Natural killer cell (primary cell): ENCODE measurements at places on chromosomes 12 and 14. TPM values are rescaled to one million over a fixed set of nuclear protein-coding genes. Genes with fewer than 3 reads are reported as not detected.

The RD3L gene
- total RNA-seq, result not detected

The KLHDC2 gene
- total RNA-seq, result 63.2 TPM

The PCED1B gene
- 30.2 TPM for total RNA-seq

The PRIMA1 gene
- total RNA-seq, result not detected

The PLEKHG7 gene
- total RNA-seq, result 0.63 TPM

The C1QL4 gene
- total RNA-seq, result not detected

GRCh38 chr14:28138341-28138740 lies 628.2 kb upstream of the FOXG1 start:
- no peak for DNase-seq

- DNase-seq, result no peak
These were observed 303.7 kb downstream of the LRIG3 start for GRCh38 chr12:58616618-58617017.

DNA sequence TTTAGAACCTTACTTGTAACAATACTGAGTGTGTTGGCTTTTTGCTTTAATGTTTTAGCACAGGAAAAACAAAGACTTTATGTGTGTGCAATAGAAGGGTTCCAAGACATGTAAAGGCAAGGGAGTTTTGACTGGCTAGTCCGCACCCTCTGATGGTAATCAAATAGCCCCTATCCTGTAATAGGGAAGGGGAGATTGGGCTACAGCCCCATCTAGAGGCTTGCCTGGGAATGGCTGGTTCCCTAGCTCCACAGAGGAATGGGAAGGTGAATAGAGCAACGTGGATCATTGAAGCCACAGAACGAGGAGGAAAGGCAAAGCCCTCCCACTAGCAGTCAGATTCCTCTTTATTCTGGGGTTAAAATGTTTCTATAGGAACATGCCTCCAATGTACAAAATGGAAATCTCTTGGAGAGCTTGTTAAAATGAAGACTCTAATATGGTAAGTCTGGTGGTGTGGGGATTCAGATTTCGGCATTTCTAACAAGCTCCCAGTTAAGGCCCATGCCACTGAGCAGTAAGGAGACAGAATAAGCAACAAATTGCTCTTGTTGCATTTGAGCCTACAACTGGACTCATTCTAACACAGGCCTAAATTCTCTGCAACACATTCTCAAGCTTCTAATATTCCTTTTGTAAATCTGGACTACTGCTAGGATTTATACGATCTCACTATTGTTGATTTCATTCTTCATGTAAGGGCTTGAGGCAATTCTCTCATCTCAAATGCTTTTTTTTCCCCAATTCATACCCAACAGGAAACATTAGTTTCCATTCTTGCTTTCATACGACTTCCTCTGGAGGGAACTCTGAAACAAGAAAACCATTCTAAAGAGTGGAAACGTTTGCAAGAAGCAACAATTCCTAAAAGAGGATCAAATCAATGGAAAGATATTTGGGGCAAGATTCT lies 57.1 kb downstream of the NIN start:
- DNase-seq, result peak; percentile 50

- DNase-seq, result no peak
These were observed 190.2 kb upstream of the CNOT2 start for GRCh38 chr12:70052931-70053497.

GRCh38 chr12:14915736-14916135 lies 22.6 kb downstream of the ERP27 start:
- DNase-seq, result no peak

DNA sequence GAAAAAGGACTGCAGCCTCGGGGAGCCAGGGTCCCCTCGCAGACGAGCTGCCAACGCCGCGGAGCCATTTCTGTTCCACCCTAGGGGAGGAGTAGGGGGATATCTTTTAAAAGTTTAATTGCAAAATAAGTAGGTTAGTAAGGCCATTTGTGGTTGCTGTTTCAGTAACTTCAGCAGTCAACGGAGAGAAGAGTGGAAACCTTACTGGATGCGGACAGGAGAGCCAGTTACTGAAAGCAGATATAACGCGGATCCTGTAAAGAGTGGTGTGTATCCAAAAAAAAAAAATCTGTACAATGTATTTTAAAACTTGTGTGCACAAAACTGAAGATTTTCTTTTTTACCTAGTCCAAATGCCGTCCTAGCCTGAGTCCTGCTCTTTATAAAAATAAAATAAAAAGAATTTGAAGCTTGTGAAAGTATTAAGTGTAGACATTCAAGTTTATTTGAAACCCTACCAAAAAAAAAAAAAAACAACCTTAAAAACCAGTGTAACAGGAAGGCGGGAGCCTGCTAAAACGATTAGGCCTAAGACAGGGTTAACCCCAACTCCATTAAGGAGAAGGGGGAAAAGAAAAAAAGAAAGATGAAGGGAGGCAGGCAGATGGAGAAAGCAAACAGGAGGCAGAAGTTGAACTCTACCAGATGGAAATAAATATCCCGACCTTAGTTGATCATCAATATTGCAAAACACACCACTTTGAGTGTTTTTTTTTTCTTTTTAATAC lies 1.0 kb upstream of the BTG1 start:
- no peak for DNase-seq

DNA sequence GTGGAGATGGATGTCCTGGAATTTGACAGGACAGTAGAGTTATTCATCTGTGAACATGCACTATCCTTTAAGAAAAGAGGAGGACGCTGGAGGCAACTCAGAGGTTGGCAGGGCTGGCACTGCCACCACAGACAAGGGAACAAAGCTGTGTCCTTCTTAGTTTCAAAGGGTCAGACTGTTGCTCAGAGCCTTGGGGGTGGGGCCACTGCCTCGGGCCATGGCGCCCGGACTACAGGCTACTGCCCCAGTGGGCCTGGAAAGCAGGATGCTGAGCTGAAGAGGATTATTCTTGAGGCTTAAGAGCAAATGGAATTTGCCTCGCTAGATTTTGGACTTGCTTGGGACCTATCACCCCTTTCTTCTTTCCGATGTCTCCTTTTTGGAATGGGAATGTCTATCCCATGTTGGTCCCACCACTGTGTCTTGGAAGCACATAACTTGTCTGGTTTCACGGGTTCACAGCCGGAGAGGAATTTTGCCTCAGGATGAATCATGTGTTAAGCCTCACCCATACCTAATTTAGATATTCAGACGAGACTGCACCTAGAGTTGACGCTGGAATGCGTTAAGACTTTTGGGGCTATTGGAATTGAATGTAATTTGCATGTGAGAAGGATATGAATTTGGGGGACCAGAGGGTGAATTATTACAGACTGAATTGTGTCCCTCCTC lies 114.8 kb upstream of the RFLNA start:
- DNase-seq, result no peak

- DNase-seq, result peak; percentile 61
These were observed 48.8 kb downstream of the NINJ2 start for GRCh38 chr12:614411-614970.

DNA sequence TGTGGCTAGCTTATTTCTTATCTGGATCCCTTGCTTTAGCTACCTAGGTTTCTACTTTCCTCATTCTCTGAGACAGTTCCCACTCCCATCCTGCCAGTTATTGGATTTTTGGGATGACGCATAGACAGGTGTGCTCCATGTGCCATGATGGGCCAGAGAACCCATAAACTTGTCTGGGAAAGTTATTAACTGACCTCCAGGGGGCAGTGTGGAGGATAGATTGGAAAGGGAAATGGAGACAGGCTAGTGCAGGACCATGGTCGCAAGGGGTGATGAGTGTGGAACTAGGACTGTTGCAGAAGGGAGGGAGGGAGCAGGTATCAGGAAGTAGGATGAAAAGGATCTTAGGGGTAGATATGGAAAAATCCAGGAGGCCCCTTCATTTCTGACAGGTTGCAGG lies 80.3 kb downstream of the ESRRB start:
- DNase-seq, result peak; percentile 34

GRCh38 chr14:105978618-105979295 lies 452.4 kb downstream of the TMEM121 start:
- no peak for DNase-seq

DNA sequence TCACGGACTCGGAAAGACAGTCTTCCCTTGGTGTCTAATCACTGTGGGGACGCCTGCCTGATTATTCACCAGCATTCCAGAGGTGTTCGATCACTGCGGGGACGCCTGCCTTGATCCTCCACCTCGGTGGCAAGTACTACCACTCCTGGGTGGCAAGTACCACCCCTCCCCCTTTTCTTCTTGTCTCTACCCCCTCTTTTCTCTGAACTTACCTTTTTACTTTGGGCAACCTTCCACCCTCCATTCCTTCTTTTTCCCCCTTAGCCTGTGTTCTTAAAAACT lies 12.0 kb upstream of the LGMN start:
- no peak for DNase-seq

GRCh38 chr12:30882706-30883105 lies 43.8 kb upstream of the TSPAN11 start:
- no peak for DNase-seq

- no peak for DNase-seq
These were observed 84.1 kb upstream of the PLEKHA5 start for GRCh38 chr12:19045426-19045825.

- DNase-seq, result no peak
These were observed 5.9 kb upstream of the EID3 start for GRCh38 chr12:104297477-104298113.

GRCh38 chr14:85281921-85282320 lies 248.0 kb upstream of the FLRT2 start:
- no peak for DNase-seq
